Thoracic aorta (tissue), 2 donors: ENCODE measurements at places on chromosomes 12 and 14.
A peak's percentile ranks its signal among the peaks of the same experiment; 100 is the strongest.

DNA sequence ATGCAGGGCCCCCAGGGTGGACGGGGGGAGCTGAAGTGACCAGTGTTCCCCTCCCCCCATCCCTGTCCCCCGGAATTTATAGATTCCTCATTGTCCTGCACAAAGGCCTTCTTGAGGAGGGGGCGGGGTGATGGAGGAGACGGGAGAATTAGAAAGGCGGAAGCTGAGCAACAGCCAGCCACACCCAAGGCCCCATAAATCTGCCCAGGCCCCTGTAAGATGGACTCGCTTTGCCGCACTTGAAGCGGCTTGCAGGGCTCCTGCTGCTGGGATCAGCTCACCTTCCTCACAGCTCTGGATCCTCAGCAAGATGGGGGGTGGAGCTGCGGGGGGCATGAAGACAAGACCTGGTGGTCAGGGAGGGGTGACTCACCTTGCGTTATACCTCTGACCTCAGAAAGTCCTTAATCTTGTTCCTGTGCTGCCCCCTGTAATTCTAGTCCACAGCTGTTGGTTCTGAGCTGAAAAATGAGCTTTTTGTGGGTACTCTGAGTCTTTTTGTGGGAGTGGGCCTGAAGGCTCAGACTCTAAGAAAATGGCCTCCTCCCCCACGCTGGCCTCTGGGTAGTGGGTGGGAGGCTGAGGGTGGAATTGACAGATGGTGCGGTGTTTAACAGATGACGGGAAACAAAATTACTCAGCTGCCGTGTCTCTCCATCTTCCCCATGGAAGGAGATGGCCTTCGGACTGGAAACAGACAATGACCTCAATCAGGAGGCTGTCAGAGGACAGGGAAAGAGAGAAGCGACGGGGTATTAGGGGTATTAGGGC is 15.8 kb upstream of the ANKRD33 start:
- no peaks in the 10 kb centered on the region for H3K36me3 ChIP-seq
- H3K4me3 ChIP-seq = no peak overlapping the region
- no peak for DNase-seq
- H3K27me3 ChIP-seq = no peaks in the 10 kb centered on the region

DNA sequence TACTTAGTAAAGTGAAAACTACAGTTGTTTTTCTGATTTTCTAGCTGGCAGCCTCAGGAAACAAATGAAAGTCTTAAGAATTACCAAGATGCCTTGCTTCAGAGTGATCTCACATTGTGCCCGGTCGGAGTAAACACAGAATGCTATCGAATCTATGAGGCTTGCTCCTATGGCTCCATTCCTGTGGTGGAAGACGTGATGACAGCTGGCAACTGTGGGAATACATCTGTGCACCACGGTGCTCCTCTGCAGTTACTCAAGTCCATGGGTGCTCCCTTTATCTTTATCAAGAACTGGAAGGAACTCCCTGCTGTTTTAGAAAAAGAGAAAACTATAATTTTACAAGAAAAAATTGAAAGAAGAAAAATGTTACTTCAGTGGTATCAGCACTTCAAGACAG is 28.9 kb downstream of the RXYLT1 start:
- H3K27ac ChIP-seq = no peak overlapping the region
- no peaks in the 10 kb centered on the region for H3K4me1 ChIP-seq
- H3K36me3 ChIP-seq = peaks cover 6% of the 10 kb centered on the region
- no peak overlapping the region for H3K4me3 ChIP-seq
- no peak for DNase-seq
- peaks cover 3% of the 10 kb centered on the region for H3K27me3 ChIP-seq

- peaks cover 3% of the 10 kb centered on the region for H3K36me3 ChIP-seq
- no peaks in the 10 kb centered on the region for H3K27me3 ChIP-seq
- H3K4me1 ChIP-seq = peaks cover 16% of the 10 kb centered on the region
- peak overlapping the region; percentile 89 for H3K27ac ChIP-seq
Measured at GRCh38 chr14:61746881-61747280, 15.3 kb upstream of the SNAPC1 start.

DNA sequence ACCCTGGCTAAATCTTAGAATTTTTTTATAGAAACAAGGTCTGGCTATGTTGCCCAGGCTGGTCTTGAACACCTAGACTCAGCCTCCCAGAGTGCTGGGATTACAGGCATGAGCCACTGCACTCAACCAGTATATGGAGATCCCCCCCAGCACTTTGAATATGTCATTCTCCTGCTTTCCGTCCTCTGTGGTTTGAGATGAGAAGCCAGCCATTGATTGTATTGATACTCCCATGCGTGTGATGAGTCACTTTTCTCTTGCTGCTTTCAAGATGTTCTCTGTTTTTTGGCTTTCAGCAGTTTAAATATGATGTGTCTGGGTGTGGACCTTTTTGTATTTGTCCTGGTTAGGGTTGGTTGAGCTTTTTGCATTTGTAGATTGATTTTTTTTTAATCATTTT is 75.2 kb upstream of the DNM1L start:
- H3K27me3 ChIP-seq = no peaks in the 10 kb centered on the region
- H3K27ac ChIP-seq = no peak overlapping the region
- H3K4me3 ChIP-seq = no peak overlapping the region
- H3K4me1 ChIP-seq = no peaks in the 10 kb centered on the region
- DNase-seq = no peak

GRCh38 chr12:24197532-24197931 is 248.1 kb upstream of the SOX5 start:
- H3K36me3 ChIP-seq = no peaks in the 10 kb centered on the region
- no peaks in the 10 kb centered on the region for H3K27me3 ChIP-seq
- H3K4me1 ChIP-seq = peaks cover 12% of the 10 kb centered on the region
- no peak overlapping the region for H3K27ac ChIP-seq

DNA sequence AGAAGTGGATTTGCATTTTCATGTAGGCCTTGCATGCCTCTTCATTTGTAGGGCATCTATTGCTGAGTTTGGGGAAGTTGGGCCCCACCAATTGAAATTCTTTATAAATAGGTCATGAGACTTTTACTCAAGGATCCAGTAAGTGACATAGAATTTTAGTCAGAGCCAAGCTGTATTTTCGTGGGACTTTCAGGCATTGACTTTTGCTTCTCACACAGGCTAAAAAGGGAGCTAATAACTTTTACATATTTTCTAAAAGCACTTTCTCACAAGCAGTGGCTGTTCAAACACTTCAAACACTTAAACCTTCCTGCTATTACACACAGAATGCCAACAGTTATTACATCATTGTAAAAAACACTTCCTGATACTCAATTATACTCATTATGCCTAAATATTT is 260.5 kb downstream of the MSRB3 start:
- H3K36me3 ChIP-seq = no peaks in the 10 kb centered on the region
- H3K4me3 ChIP-seq = no peak overlapping the region
- DNase-seq = no peak
- H3K4me1 ChIP-seq = no peaks in the 10 kb centered on the region
- no peak overlapping the region for H3K27ac ChIP-seq

- no peak overlapping the region for H3K4me3 ChIP-seq
- no peaks in the 10 kb centered on the region for H3K36me3 ChIP-seq
- no peaks in the 10 kb centered on the region for H3K4me1 ChIP-seq
Measured at GRCh38 chr12:75568801-75569200, 57.4 kb upstream of the KRR1 start.

DNA sequence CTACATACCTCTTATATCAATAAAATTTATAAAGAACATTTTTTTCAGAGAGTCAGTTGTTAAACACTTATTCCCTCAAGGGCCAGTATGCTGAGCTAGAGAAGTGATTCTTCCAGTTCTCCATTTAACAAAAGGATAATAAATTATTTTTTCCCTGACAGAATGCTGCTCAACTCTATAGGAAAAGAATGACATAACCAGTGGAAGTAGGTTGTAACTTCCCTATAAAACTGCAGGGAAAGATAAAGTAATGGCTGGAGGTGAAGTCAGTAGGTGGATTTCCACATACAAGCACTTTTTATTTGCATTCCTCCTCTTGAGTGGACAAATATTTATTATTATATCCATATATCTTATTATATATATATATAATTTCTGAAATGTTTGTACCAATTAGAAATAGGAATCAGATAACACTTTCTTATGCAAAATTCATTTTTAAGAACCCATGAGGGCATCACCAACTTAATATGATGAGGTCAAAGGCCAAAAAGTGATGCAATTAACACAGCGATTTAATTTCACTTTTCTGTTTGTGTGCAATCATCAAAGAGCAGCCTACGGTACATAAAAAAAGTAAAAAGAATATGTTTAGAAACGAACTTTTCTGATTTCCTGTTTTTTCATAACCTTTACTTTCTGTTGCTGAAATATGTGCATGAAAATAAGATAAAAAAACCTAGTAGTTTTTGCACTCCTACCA is 175.3 kb downstream of the PRKD1 start:
- no peak for DNase-seq
- no peak overlapping the region for H3K27ac ChIP-seq
- no peaks in the 10 kb centered on the region for H3K27me3 ChIP-seq
- H3K4me1 ChIP-seq = peaks cover 10% of the 10 kb centered on the region
- no peak overlapping the region for H3K4me3 ChIP-seq
- H3K36me3 ChIP-seq = no peaks in the 10 kb centered on the region

DNA sequence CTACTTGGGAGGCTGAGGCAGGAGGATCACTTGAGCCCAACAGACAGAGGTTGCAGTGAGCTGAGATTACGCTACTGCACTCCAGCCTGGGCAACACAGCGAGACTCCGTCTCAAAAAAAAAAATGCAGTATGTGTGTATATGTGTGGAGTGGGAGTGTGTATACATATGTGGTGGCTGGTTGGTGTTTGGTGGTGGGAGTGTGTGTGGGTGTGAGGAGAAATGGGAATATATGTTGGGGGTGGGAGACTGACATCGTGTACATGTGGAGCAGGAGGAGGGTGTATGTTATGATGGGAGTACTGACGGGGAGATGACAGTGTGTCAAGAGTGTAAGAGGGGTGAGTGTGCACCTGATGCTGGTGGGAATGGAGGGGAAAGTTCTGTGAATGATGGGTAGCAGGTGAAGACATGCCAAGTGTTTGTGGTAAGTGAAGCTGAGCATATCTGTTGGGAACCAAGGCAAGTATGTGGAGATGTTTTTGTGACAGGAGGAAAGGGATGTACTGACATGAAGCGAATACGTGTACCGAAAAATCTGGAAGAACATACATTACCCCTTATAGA is 4.2 kb downstream of the PNMA1 start:
- H3K36me3 ChIP-seq = no peaks in the 10 kb centered on the region
- no peak overlapping the region for H3K27ac ChIP-seq
- H3K27me3 ChIP-seq = no peaks in the 10 kb centered on the region
- H3K4me1 ChIP-seq = peaks cover 27% of the 10 kb centered on the region

DNA sequence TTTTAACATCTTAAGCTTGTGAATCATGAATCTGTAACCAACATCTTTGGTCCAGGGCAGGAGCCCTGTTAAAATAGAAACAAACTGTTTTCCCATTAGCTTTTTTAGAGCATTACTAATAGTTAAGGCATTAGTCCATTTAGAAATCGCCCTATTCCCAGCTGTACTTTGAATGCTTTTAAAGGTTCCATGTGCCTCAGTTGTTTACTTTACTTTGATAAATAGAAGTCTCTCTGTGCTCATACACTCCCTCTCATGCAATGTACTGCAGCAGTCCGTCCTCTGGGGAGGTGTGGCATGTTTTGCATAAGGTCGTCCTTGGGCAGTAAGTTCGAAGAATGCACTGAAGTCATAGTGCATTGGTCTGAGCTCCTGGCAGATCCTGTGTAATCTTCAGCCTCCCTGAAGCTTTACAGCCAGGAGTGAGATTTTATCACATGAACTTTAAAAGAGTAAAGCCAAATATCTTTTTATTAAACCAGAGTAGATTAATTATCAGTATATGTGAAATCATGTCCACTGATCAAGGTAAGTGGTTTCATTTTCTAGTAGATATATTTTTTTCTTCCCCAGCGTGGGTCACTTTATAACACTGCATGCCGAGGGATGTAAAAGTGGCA is 134.7 kb downstream of the FGD4 start:
- no peaks in the 10 kb centered on the region for H3K27me3 ChIP-seq
- no peaks in the 10 kb centered on the region for H3K36me3 ChIP-seq

DNA sequence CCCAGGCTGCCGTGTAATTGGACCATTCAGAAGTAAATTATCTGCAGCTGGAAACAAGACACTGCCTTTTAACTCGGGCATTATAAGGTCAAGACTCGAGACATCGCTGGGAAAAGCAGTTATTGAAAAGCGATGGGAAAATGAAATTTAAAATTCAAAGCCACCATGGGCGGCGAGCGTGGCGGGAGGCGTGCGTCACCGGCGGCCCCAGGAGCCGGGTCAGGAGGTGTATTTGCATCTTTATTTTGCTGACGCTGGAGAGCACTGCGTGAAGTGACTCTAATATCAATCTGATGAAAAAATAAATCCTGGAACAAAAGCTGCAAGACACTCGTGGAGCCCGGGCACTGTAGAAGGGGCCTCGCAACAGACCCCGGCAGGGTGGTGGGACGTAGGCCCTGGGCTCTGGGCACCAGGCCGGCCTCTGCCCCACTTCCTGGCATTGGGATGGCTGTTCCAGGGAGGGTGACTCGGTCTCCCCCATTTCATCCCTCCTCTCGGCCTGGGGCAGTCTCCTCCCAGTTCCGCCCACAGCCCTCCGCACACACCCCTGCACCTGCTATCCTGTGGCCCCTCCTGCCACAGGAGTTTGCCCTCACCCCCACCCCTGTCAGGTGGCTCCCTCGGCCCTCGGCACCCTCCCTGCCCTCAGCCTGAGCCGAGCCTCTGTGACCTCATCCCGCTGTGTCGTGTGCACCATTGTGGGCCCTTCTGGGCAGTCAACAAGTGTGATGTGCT is 196.2 kb downstream of the KIF26A start:
- H3K4me1 ChIP-seq = no peaks in the 10 kb centered on the region
- H3K4me3 ChIP-seq = no peak overlapping the region
- H3K36me3 ChIP-seq = no peaks in the 10 kb centered on the region
- H3K27ac ChIP-seq = no peak overlapping the region

DNA sequence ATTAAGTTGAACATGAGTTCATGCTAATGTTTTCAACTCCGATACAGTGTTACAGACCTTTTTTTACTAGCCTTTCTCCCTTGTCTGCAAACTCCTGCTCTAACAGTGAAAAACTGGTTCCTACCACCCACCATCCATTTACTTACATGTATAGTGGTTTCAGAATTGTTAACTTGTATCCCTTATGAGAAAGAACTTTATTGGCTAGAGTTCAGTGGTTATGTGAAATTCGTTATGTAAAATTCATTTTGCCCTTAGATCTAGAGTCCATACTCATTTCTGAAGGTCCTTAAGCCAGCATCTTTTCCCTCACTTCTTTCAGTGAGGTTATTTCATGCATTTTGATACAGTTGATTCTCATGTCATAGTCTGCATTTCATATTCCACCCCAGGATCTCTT is 51.0 kb downstream of the PRKCH start:
- H3K27me3 ChIP-seq = no peaks in the 10 kb centered on the region
- H3K27ac ChIP-seq = no peak overlapping the region
- no peak overlapping the region for H3K4me3 ChIP-seq
- no peak for DNase-seq
- H3K36me3 ChIP-seq = no peaks in the 10 kb centered on the region
- no peaks in the 10 kb centered on the region for H3K4me1 ChIP-seq

- no peaks in the 10 kb centered on the region for H3K27me3 ChIP-seq
- DNase-seq = no peak
- no peak overlapping the region for H3K27ac ChIP-seq
- no peak overlapping the region for H3K4me3 ChIP-seq
- no peaks in the 10 kb centered on the region for H3K36me3 ChIP-seq
- H3K4me1 ChIP-seq = peaks cover 9% of the 10 kb centered on the region
Measured at GRCh38 chr14:95189367-95190132, 32.2 kb upstream of the DICER1 start.

GRCh38 chr12:21819236-21819635 is 44.7 kb upstream of the KCNJ8 start:
- H3K4me1 ChIP-seq = peaks cover 47% of the 10 kb centered on the region
- H3K36me3 ChIP-seq = no peaks in the 10 kb centered on the region
- no peak for DNase-seq
- H3K27ac ChIP-seq = no peak overlapping the region

GRCh38 chr14:92387578-92387977 is 64.6 kb downstream of the SLC24A4 start:
- no peaks in the 10 kb centered on the region for H3K36me3 ChIP-seq
- DNase-seq = no peak
- H3K27ac ChIP-seq = no peak overlapping the region
- no peak overlapping the region for H3K4me3 ChIP-seq
- no peaks in the 10 kb centered on the region for H3K27me3 ChIP-seq
- H3K4me1 ChIP-seq = no peaks in the 10 kb centered on the region
